Lower leg skin (tissue), 4 donors: ENCODE measurements at places on chromosomes 5 and 9. TPM values are rescaled to one million over a fixed set of nuclear protein-coding genes. Genes with fewer than 3 reads are reported as not detected.

RMI1 gene
- total RNA-seq, result 5.5 TPM

DNAI1 gene
- total RNA-seq, result not detected

B4GALT1 gene
- total RNA-seq, result 59.6 TPM

SYK gene
- 26.2 TPM for total RNA-seq

FOXD4L4 gene
- total RNA-seq, result 0.17 TPM

TLX3 gene
- not detected for total RNA-seq

GPR151 gene
- not detected for total RNA-seq

ABO gene
- 6.3 TPM for total RNA-seq

FST gene
- total RNA-seq, result 7.0 TPM

AJM1 gene
- total RNA-seq, result 2.9 TPM

PCDHA12 gene
- 0.25 TPM for total RNA-seq

TPD52L3 gene
- total RNA-seq, result not detected

KIF4B gene
- not detected for total RNA-seq

FOXD4 gene
- total RNA-seq, result not detected

ARSI gene
- 3.3 TPM for total RNA-seq

BARHL1 gene
- not detected for total RNA-seq

GALT gene
- total RNA-seq, result 41.2 TPM

CERCAM gene
- 5.7 TPM for total RNA-seq

FOXB2 gene
- total RNA-seq, result not detected

CTNNAL1 gene
- 17.0 TPM for total RNA-seq

PCA3 gene
- total RNA-seq, result not detected

FBN2 gene
- not detected for total RNA-seq
